ENCODE measurements at places on chromosomes 11 and 22.
A peak's percentile ranks its signal among the peaks of the same experiment; 100 is the strongest.

DNA sequence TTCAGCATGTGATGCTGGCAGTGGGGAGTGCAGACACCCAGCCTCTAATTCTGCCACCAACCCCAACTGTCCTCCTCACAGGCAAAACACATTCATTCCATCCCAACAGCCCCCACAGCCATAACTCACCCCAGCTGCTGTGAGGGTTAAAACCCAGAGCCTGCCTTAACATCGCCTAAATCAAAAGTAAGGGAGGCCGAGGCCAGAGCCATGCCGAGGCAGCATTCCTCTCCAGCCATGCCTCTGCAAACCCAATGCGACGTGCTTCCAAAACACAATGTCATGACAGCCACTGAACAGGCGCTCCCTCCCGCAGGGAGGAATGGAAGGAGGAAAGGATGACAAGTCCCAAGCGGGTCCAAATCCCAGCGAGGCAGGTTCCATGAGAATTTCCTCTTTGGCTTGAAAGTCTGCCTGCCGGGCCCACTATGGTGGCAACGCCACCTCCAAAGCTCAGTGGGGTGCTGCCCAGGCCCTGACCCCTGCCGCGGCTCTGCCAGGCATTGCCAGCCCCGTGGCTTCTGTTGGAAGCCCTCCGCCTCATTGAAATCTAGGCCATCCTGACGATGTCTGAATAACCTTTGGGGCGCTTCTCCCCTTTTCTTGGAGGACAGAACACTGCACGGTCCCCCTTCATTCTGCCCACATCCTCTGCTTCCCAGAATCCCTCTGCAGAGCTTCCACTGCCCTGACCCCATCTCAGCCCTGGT, 472.3 kb downstream of the BRD1 start:
- DNase-seq, result no peak

DNA sequence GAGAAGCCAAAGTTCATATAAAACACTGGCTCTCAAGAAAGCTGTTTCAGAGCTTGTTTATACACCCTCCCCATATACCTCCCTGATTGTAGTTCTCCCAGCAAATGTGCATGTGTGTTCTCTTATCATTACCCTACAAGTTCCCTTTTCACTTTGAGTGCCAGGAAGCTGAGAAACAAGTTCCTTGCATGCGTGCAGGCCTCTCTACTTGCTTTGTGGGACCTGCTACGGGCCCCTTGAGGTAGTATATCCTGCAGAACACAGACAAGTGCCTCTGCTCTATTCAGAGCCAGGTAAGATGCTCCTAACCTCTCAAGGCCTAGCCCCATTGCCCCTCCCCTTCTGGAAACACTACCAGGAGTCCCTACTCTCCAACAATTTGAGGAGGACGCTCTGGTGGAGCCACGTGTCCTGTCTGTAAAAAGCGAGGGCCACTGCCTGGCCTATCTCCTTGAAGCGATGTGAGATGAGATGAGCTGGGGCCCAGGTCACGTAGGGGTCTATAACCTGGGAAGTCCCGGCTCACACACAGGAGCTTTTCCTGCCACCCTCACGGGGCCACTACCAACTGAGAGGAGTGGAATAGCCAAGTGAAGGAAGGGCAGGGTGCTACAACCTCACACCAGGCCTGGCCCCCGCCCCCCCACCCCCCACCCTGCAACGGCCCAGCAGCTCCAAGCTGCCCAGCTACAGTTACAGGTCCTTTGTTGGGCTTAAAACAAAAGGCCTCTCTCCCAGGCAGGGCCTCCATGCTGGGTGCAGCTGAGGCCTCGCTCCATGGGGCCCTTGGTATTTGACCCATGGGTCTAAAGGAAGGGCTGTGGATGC, 2.6 kb upstream of the ATP5MGL start:
- no peak for DNase-seq

- no peak for DNase-seq
Measured at GRCh38 chr22:26452236-26453016, 23.4 kb downstream of the ASPHD2 start.

GRCh38 chr11:12237381-12237784, 127.0 kb downstream of the MICAL2 start:
- no peak for DNase-seq

- no peak for DNase-seq
Measured at GRCh38 chr11:69941546-69942332, 122.5 kb upstream of the FGF3 start.

DNA sequence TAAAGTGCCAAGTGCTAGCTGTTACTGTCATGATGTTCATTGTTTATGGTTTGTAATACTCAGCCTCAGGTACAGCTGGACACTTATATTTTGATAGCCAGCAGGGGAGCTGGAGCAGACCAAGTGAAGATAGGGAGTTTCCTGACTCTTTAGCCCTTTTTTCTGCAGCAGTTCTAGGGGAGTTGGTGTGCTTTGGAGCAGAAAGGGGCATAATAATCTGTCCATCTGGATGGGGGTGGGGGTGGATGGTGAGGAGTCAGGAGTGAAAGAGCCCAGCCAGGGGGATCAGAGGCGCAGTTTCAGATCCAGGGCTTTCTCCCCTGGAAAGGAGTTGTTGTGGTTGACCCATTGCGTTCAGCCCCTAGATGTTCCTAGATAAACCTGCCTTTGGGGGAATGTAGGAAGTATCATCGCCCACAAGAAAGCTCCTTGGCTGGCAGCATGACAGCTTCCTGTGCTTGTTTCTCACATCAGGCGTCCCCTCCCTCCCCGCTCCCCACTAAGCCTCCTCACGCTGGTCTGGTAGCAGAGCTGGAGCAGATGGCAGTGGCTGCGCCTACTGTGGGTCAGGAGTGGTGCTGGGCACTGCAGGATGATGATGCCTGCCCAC, 41.9 kb downstream of the MED15 start:
- no peak for DNase-seq

DNA sequence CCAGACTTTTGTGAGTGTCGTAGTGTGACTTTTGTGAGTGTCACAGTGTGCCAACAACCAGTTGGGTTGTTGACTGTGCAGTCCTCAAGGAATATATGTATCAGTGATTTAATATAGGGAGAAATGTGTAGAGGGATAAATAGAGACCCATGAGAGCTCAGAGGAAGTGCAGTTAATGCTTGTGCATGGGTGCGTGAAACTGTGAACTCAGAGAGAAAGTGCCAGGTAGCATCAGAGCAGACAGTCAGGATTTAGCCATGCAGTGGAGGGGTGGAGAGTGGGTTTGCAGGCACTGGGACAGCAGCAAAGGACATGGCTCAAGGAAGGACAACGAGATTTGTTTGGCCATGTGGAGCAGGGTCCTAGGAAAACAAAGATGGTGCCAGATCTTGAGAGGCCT, 33.6 kb downstream of the YWHAH start:
- no peak for DNase-seq

- DNase-seq, result no peak
Measured at GRCh38 chr11:106523921-106524320, 446.5 kb downstream of the AASDHPPT start.

GRCh38 chr11:63705526-63705925, 24.2 kb downstream of the RTN3 start:
- DNase-seq, result no peak

- DNase-seq, result no peak
Measured at GRCh38 chr22:28773461-28773867, 969 bp downstream of the CCDC117 start.

DNA sequence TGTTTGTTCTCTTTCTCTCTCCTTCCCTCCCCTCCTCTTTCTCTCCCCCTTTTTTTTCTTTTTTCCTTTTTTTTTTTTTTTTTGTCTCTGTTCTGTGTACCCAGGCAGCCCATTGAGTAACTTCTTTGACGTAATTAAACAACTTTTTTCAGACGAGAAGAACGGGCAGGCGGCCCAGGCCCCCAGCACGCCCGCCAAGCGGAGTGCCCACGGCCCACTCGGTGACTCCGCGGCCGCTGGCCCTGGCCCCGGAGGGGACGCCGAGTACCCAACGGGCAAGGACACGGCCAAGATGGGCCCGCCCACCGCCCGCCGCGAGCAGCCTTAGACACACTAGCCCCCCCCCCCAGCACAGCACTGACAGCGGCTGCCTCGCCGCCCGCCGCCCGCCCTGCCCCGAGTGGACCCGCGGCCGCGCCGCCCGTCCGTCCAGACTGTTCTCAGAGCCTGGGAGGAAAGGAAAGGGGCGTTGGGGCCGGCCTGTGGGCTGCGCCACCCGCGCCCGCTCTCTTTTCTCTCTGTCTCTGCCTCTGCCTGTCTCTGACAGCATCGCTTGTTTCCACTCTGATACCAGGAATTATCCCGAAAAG, 26.1 kb downstream of the MOB2 start:
- no peak for DNase-seq

DNA sequence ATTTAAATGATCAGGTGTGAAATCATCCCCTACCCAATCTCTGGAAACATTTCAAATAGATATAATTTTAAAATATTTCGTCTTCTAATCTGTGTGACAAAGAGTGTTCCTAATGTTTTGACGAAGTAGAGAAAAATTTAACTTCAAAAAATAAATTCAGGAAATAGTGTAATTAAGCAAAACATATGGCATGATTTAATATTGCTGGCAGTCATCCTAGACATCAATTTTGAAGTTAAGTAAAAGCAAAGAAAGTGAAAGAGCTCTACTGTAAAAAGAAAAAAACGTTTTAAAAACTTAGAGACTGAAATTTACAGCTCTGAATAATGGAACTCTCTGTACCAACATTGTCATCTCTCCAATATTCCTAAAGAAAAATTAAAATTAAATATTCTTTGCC, 1062.3 kb downstream of the LRRC4C start:
- no peak for DNase-seq

DNA sequence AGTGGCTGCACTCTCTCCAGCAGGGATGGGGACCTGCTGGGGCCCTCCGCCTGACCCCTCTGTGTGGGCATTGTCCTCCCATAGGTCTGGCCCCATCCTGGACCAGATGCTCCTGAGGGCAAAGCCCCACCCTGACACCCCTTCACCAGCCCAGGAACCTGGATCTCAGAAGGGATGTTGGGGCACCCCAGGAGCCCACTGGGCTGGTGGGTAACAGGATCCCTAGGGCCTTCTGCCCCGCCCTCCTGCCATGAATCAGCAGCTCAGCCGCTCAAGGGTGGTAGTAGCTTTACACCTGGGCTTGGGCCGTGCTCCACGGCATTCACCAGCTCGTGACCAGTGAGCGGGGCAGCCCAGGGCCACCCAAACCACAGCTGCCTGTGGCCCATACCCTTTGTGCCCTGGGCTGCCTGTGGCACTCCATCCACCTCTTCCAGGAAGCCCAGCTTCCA, 1.0 kb upstream of the MAPK12 start:
- DNase-seq, result no peak

DNA sequence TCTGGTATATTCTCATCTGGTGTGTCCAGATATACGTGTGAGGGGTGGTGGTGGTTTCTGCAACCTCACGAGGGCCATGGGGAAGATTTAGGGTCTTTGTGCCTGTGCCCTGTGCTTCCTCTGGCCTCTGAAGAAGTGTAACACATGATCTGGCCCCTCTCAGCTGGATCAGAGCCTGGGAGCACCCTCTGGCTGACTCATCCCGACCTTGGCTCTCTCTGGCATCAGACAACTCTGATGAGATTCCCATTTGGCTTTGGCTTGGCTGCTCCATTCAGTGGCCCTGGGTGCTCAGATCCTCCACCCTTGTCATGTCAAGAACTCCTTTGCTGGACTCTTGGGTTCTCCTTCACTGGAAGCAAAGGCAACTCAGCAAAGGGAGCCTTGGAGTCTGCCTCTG, 45.2 kb downstream of the RASSF10 start:
- DNase-seq, result no peak

DNA sequence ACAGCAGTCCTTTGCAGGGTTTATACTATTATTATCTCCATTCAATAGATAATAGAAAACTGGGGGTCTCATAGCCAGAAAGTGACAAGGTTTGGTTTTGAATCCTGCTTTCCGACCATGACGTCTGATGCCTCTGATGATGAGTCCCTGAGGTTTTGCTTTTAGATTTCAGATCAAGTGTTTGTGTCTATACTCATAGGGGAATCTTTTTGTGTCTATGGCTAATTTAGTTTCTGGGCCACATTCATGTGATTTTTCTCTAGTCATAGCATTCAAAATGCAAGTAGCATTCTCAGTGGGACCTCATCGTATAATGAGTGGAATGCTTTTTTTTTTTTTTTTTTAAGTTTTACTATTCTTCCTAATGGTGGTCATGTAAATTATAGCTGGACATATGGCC, 72.9 kb downstream of the TNRC6B start:
- no peak for DNase-seq

DNA sequence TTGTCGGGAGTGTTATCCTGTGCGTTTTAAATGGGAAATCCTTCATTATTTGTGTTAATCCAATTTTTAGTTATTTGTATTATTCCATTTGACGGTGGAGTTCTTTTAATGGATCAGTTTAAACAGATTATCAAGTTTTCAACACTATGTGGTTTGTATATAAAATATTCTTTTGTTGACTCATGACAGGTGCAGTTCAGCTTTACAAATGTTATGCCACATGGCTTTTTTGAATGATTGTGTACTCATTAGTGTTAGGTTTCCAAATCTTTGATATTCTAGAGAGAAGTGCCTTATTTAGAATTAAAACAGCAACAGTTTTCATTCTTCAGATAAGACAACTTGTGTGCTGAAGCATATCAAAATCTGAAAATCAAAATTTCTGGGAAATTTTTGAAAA, 2.4 kb downstream of the JAM3 start:
- no peak for DNase-seq

- no peak for DNase-seq
Measured at GRCh38 chr11:131744847-131745246, 374.4 kb downstream of the NTM start.

DNA sequence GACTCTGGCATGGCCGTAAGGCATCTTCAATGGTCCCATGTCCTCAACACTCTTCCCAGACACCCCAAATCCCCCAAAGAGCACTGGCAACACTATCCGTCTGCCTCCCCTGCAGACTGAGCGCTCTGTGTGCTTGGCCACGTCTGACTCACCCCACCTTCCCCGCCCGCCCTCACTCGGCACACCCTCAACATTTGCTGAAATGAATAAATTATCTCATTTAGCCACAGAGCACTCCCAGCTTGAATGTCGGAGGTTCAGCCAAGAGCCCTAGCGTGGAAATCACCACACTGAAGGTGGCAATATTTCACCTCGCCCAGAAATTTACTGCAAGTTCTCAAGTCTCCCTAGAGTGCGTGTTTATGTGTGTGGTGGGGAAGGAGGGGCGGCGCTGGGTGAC, 46.6 kb upstream of the TCF20 start:
- DNase-seq, result peak; percentile 55

GRCh38 chr22:29479417-29480261, at the start of gene NEFH:
TSS of gene NEFH (plus strand) at chr22:29480218. CDS start at chr22:29480263, 45 bp downstream.
- DNase-seq, result no peak

- no peak for DNase-seq
Measured at GRCh38 chr22:23938328-23939016, 22.5 kb downstream of the GSTT2B start.

GRCh38 chr11:73931039-73931645, 19.7 kb upstream of the DNAJB13 start:
- peak; percentile 38 for DNase-seq

Data from LoVo (cell line).